ENCODE measurements at places on chromosomes 13 and 19. TPM values are rescaled to one million over a fixed set of nuclear protein-coding genes. Genes with fewer than 3 reads are reported as not detected.

The MEF2B gene
- 0.45 TPM for total RNA-seq

The SLC17A7 gene
- total RNA-seq, result 0.48 TPM

The SHISA2 gene
- 0.34 TPM for total RNA-seq

DNA sequence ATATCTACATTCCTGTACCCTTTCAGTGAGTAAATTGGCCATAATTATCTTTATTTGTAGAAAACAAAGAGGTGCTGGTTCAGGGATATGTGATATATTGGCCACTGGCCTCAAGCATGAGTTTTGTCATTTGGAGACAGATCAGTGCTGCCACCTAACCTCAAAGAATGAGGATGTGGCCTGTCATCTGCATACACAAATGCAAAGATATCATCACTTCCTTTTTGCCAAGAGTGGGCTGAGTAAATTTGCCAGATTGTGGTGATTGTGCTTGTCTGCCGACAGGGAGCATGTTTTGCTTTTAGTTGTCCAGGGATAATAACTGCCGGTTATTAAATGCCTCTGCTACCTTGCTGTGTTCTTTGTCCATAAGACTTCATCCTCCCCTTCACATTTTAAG is 44.2 kb downstream of the WASF3 start:
- no peak for DNase-seq

DNA sequence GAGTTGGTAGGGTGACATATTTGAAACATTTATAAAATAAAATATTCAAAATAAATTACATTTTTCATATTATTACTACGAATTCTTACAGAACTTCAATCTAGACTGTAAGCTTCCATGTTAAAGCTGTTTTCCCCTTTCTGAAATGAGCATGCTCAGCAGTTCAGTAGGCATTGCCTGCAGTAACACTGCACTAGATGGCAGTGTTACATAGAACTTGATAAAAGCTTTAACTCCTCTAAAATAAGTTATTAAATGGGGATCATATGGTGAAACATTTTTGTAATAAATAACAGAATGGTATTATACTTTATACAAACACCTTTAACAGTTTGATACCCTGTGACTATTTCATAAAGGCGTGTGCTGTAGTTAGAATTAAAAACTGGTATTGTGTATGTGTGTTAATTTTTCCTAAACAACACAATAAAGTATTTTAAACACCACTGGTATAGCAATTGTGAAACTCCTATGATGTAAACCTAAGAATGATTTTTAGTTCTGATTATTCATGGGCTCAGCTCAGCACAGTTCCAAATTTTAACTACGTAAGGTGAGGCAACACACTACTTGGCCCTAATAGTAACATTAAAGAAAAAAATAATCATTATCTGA is 11.6 kb upstream of the GPR18 start:
- no peak for DNase-seq

DNA sequence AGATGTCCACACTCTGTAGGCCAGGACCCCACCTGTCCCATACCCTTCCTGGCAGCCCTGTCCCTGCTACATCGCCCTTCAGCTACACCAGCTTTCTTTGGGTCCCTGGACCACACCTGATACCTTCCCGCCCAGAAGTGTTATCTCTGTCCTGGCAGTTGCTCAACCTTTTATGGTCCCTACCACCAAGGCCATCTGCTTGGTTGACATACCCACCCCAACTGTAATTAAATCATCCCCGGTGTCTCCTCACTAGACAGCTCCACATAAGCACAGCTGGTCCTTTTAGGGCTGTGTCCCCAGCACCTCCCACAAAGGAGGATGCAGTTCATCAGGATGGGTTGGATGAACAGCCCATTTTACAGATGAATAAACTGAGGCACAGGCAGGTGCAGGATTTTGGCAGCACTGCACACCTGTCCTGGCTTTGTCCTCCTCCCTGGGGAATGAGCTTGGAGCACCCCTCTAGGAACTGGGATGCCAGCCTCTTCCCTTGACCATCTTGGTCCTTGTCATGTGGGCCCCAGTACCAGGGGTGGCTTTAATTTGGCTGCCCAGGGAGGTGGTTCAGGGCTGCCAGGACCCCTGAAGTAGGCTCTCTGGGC is 12.9 kb downstream of the NACC1 start:
- DNase-seq, result no peak

DNA sequence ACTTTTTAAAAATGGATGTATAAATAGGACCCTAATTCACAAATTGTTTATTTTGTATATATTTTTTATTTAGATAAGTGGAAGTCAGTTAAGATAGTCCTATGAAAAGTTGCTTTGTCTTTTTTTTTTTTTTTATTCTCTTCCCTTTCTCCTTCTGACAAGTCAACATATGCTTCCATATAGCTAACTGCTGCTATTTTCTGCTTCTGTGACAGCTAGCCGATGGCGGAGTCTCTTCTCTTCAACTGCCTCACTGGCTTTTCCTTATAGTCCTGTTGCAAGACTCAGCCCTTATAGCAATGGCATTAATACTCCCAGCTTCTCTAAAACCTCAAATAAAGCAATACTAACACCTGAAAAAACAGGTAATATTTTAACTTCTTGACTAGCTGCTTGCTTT is 45.3 kb downstream of the SLAIN1 start:
- no peak for DNase-seq

DNA sequence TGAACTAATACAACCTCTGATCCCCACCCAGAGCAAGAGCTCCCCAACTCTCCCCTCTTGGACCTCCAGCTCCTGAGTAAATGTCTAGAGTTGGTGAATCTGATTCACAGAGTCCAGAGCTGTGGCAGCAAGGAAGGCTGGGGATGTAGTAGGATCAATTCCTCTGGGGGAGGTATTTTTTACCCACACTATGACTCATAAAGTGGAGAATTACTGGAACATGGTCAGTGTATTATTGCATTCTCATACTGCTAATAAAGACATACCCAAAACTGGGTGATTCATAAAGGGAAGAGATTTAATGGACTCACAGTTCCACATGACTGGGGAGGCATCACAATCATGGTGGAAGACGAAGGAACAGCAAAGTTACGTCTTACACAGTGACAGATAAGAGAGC is 496.7 kb downstream of the EFNB2 start:
- no peak for DNase-seq

- peak; percentile 55 for DNase-seq
These were observed 22.4 kb downstream of the TCF3 start for GRCh38 chr19:1630012-1630411.

- DNase-seq, result peak; percentile 53
These were observed 142.0 kb downstream of the ZNF737 start for GRCh38 chr19:20423381-20424197.

DNA sequence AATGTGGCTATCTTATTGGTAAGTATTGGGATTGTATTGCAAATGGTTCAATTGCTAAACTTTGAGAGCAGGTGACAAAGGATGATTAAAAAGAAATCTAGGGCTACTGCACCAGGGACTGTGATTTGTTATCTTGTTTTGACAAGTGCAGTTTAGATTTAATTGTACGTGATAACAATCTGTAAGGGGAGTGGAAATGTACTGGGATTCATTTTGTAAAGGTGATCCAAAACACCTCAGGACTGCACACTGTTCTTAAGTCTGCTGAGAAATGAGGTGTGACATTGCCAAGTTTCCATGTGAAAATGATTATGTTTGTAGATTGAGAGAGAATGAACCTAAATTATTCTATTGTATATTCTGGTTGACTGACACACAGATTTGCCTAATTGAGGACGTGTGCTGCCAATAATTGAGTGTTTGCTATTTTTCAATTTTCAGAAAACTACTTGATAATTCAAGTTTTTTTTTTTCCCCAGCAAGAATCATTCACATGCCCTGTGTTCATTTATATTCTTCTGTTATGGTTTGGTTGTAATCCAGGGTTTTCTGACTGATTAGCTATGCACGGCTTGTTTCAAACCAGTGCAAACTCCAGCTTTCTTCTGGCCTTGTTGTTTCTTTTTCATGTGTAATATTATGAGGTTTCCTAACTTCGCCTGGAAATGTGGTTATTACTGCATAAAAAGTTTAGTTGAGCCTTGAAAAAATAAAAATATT is 308.0 kb downstream of the OLFM4 start:
- no peak for DNase-seq

DNA sequence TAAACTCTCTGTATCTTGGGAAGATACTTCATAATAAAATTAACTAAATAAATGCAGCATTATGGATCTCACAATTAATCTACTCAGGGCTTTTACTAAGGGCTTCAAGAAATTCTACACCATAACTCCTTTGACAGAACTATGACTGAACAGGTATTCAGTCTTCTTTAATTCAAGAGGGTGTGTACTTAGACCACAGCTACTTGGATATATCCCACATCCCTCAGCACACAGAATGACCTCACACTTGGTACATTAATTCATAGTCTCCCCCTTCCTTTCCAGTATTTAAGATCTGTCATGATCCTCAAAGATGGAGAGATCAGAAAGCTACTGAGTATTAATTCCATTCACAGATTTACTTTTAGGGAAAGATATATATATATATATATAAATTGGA is 11.6 kb downstream of the DIAPH3 start:
- DNase-seq, result no peak

GRCh38 chr13:37752146-37752545 is 117.4 kb downstream of the TRPC4 start:
- no peak for DNase-seq

DNA sequence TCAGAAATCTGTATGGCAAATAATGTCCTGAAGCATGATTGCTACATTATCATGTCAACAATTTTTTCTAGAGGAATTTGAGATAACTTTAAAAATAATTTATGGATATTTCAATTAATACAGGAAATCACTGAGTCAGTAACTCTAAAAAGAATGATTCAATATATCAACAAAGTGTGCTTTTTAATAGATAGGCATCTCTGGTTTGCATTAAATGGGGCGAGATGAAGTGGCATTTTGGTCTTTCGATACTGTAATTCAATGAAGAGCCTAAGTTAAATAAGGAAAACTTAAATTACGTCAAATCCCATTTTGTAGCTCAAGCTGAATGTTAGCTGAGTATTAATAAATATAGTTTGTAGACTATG is 342.8 kb downstream of the DACH1 start:
- no peak for DNase-seq

DNA sequence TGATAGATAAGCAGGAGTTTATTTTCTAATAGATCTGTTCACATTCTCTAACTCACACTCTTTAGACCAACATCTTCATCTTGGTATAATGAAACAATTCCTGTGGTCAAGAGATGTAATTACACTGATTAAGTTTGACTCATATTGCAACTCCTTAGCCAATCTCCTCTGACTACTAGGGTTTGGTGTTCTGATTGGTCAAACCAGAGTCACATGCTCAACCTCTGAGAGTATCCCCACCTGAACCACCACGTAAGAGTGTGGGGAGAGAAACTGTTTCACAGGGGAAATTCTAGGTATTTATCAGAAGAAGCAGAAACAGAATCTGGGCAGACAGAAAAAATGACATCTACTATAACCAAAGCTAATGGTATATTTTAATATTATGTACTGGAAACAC is 42.4 kb downstream of the UQCRFS1 start:
- no peak for DNase-seq

GRCh38 chr13:28566891-28567290 is 72.0 kb upstream of the FLT1 start:
- no peak for DNase-seq

GRCh38 chr19:9848060-9848459 is 12.9 kb downstream of the PIN1 start:
- DNase-seq, result no peak
